T-helper 17 cell (primary cell): ENCODE measurements at places on chromosomes 4 and X. TPM values are rescaled to one million over a fixed set of nuclear protein-coding genes. Genes with fewer than 3 reads are reported as not detected.

The GRID2 gene
- total RNA-seq, result not detected

GRCh38 chr4:153748378-153748777, 11.4 kb downstream of the RNF175 start:
- DNase-seq, result no peak

DNA sequence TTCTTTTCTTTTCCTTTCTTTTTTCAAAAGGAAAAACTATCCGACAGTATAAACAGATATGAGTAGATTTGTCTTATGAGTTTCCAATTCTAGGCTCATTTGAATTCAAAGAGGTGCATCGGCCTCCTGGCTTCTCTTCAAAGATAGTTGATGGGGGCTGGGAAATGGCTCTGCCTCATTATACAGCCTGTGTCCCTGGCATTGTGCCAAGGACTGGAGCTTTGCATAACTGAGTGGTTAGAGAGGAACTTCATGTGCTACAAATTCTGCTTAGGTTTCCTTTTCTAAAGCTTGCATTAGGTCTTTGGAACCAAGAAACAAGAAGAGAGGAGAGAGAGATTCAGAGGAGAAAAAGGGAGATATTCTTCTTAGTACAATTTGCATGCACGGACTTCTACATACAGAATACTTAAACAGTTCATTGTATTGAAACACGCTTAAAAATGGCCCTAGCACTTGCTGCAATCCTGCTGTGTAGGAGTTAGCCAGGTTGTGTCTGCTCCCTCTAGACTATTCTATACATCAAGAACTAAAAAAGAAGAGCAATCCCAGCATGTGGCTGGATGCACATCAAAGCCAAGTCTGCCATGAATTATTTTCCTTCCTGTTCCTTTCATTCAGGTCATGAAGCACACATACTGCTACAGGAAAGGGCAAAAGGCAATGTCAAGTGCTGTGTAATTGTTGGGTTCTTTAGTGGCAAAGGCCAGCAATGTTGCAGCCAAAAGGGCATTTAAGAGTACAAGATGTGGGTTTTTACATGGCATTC, 70.9 kb downstream of the INTS12 start:
- DNase-seq, result no peak

DNA sequence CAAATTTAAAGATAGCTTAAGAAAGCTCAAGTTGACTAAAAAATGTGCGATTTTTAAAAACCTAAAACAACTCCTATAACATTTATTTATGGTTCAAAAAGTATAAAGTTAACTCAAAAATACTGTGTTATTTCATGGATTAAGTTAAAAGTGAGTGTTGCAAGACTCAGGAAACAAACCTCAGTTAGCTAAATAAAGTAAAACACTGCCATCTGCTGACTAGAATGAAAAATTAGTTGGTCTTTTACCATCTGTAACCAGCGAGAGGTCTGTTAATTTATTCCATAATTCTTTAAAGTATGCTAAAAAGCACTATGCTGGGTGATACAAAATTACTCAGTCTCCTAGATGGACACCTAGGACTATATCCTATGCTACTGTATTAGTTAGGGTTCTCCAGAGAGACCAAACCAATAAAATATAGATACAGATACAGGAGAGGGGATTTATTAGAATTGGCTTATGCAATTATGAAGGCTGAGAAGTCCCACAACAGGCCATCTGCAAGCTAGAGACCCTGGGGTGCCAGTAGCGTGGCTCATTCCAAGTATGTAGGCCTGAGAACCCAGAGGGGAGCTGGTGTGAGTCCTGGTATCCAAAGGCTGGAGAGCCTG, 4.9 kb upstream of the WDFY3 start:
- no peak for DNase-seq

The TKTL2 gene
- total RNA-seq, result not detected

DNA sequence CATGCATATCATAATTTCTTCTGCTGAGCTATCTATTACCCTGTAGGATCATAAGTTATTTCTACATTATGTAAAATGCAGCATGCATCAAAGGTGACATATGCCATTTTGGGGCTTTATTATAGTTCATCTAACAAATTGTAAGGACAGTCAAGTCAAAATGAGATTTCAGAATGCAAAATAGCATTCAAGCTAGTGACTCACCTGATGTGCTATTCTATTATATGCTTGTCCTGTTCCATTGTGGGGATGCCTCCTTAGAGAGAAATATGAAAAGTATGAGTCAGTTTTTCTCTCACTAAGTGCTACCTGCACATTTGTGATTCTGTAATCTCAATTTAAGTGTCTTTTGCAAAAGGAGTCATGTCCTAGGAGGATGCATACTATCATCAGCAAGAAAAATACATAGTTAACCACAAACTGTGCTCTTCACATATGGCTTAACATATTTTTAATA, 647.0 kb upstream of the PCDH10 start:
- DNase-seq, result no peak

- no peak for DNase-seq
Measured at GRCh38 chr4:107500551-107500950, 219.5 kb downstream of the PAPSS1 start.

DNA sequence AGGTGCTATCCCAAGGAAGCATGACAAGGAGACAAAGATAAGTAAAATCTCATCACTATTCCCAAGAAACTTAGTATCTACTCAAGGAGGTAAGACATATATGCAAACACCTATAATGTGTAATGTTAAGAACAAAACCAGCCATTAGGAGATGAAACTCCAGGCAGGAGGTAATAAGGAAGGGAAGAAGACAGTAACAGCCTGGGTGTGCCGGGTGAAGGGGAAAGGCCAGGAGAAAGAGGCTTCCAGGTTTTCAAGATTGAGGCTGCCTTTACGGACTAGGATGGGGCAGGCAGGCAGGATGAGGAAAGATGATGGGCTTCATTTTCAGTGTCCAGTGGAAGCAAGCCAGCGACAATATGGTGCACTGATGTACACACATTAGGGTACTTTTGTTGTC, 62.5 kb downstream of the LEF1 start:
- DNase-seq, result no peak

The PNMA6E gene
- not detected for total RNA-seq

- DNase-seq, result no peak
Measured at GRCh38 chr4:53771326-53771725, 180.0 kb upstream of the LNX1 start.

The GRXCR1 gene
- not detected for total RNA-seq

GRCh38 chrX:129958083-129958465, 24.4 kb upstream of the BCORL1 start:
- DNase-seq, result no peak

- no peak for DNase-seq
Measured at GRCh38 chr4:7877176-7877575, 62.5 kb downstream of the AFAP1 start.

GRCh38 chr4:33512397-33512796, 2731.9 kb downstream of the ARAP2 start:
- DNase-seq, result no peak

GRCh38 chr4:40289366-40290188, 45.6 kb upstream of the CHRNA9 start:
- DNase-seq, result no peak

DNA sequence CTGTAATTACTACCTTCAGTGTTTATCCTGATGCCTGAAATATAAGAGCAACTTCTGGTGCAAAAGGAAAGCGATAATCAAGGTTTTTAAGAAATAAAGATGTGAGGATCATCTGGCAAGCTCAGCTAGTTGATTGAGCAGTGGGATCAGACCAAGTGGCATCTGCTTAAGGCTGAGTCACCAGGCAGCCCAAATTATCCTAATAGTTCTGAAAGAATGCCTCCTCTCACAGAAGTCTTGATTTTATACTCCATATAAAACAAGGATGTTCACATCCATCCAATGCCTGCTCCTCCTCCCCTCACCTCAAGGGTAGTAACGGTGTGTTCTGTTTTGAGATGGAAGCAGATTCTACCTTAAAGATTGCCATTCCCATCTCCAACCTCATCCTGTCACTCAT, 134.5 kb upstream of the RASGEF1B start:
- no peak for DNase-seq

DNA sequence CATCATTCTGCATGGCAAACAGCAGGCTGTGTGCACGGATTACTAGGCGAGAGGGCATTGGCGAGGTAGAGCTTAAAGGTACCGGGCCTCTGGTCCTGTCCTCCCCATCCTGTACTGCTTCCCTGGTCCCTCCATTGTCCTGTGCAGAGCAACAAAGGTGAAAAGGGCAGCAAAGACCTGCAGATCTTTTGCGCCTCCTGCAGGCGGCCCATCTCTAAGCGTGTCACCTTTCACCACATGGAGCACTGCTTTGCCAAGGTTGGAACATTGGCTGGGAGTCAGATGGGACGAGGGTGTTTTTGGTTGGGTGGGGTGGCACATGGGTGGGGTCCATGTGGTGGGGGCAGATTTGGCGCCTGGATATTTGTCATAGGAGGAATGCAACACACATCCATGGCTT, 64.7 kb upstream of the UXT start:
- no peak for DNase-seq

DNA sequence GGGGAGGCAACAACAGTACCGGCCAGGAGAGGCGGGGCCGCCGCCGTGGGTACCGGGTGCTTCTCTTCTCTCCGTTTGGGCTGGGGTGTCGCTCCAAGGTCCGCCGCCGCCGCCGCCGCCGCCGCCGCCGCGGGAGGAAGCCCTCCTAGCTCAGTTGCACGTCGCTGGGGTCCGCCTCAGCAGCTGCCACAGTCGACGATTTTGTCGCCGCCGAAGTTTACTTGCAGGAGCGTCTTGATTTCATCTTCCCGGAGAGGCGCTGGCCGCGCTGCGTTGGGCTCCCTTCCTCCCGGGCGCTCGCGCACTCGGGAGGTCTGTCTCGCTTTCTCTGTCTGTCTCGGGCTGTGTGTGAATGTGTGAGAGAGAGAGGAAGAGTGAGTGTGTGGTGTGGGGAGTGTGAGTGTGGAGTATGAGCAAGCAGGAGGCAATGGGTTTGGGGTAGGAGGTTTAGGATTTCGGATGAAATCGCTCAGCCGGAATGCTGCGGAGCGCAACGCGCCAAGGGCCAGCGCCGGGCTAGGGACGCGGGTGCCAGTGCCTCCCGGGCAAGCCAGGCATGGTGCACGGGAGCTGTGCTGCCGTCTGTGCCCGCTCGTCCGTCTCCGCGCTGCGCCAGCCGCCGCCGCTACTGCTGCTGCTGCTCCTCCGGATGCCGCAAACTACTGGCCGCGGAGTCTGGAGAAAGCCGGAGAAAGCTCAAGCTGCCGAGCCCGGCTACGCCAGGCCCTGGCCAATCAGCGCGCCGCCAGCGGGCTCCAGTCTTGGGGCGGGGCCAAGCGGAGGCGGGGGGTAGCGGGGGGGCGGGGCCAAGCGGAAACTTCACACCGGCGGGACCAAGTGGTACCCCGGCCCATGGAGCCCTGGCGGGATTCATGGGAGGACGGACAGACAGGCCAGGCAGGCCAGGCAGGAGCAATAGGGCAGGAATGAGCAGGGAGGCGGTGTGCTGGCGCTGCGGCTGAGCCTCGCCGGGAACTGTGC, at the start of gene PCDH19:
TSS of gene PCDH19 (minus strand) at position 664 of the 981 bp plus-strand sequence. CDS start 1,676 bp downstream, outside the sequence.
- DNase-seq, result no peak

The CHIC2 gene
- 43.0 TPM for total RNA-seq

- no peak for DNase-seq
Measured at GRCh38 chr4:77158487-77158861, 1.5 kb downstream of the CCNG2 start.

DNA sequence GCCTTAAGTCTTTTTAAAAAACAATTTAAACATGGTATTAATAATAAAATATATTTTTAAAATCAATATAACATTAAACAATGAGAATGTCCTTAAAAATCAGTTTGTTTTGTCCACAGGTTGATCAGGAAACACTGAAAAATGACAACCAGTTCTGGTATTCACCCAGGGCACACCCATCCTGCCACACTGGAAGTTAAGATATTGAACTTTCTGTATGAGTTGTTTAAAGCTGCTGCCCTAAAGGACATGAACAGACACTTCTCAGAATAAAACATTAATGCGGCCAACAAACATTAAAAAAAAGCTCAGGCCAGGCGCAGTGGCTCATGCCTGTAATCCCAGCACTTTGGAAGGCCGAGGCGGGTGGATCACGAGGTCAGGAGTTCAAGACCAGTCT, 15.0 kb upstream of the HOPX start:
- DNase-seq, result no peak

DNA sequence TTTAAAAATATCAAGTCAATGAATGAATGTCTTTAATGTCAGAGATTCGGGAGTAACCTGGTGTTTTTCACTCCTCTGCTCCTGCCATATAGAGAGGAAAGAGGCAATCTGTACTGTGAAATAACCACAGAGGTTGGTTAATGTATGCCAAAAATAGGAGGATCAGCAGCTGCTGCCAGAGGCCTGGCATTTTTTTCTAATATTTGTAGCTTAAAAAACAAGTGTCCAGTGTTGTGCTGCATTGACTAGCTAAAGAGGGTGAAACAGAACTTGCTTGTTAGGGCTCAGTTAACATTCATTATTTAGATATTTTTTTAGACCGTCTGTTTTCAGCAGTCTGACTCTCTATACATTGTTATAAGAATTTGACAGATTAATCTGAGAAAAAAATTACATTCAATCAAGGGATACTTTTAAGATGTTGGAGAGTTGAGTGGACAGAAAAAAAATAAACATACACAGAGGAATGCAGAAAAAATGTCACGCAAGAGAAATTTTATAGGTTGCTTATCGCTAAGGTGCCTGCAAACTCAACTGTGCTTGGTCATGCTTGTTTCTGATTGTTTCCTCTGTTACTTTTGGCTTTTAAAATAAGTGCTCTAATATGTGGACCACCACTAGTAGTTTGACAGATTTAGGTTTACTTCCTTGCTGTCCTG, 392.3 kb upstream of the GALNT7 start:
- DNase-seq, result no peak

DNA sequence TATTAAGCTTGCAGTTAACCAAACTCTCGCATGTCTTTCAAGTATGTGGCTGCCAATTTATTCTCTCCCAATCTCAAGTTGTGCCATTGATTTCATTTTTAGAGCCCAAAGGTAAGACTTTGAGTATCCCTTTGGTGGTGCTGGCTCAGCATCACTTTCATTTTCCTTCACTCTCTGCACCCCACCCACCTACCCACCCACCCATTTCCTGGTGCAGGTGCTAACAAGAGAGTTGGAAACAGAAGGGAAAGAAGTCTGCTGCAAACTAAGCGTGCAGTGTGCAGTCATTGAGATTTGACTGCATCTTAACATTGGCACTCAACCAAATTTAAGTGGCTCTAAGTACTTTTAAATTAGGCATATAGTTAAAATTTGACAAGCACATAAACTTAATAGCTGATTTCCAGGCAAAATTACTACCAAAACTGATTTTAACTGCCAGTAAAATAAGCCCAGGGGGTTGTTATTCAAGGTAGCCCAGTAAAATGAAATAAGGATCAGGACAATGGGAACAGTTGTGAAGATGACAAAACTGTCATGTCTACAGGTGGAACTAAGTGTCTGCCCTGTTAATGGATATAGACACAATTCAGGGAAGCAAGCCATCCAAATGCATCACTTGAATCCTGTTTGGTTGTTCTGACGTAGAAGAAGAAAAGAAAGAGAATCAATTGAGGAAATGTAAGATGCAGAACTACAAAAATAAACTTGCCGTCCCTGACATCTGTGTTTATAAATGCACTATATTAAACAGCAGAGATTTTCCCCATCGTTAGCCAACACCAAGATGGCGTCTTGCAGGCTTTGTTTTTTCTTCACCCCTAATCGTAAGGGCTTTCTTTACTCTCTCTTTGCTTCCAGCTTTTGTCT, 184.2 kb downstream of the KDR start:
- no peak for DNase-seq

- DNase-seq, result no peak
Measured at GRCh38 chrX:3046253-3047240, 5.3 kb downstream of the ARSF start.

The CSAG2 gene
- total RNA-seq, result not detected
